ENCODE measurements at places on chromosomes 7 and 10.

DNA sequence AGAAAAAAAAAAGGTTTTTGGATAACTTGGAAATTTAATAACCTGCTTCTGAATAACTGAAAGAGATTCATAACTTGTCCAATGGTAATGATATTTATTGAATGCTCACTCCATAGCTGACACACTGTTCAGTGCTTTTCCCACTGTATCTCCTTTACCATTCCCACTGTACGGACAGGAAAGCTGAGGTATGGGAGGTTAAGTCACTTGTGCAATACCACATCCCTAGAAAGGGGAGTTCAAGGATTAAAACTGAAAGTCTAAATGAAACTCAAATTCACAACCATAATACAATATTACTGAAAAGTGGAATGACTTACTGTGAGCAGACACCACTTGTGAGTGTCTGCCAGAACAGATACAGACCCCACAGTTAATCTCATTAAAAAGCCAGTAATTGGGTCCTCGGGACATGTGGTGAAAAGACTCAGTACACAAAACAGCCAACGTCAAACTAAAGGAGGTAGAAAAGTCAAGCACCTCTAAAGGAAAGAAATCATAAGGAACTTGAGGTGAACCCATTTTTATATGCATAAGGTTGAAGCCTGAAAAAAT is 13.8 kb upstream of the RHOBTB1 start:
- DNase-seq: no peak

DNA sequence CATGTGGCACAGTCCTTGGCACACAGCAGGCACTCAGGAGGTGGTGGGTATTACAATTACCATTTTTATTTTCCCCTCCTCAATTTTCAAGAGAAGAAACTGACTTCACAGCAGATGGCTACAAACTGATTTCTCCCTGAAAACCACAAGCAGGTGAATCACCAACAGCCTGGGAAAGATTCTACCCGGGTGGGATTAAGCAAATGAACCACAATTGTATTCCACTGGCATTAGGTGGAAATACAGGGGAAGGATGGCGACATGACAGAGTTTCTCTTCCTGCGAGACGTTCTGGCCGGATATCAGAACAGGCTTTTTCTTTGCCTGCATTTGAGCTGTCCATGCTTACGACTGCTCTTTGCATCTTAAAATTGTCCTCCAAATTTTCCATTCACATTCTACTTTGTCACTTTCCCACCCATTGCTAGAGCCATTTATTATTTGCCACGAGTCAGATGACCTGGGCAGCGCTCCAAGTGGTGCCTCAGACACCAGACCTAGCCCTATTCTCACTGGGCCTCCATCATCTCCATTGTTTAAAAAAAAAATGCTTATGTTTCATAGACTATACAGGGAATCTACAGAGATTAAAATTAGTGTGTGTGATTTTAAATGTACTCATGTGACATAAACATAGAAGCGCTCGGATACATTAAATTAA is 4.6 kb downstream of the DENND11 start:
- no peak for DNase-seq

GRCh38 chr10:24928163-24928562 is 24.2 kb downstream of the PRTFDC1 start:
- DNase-seq: no peak

- no peak for DNase-seq
Observed at GRCh38 chr10:49739426-49739825, 22.7 kb downstream of the OGDHL start.

- peak; percentile 47 for DNase-seq
Observed at GRCh38 chr10:79137826-79138225, 69.1 kb downstream of the ZMIZ1 start.

DNA sequence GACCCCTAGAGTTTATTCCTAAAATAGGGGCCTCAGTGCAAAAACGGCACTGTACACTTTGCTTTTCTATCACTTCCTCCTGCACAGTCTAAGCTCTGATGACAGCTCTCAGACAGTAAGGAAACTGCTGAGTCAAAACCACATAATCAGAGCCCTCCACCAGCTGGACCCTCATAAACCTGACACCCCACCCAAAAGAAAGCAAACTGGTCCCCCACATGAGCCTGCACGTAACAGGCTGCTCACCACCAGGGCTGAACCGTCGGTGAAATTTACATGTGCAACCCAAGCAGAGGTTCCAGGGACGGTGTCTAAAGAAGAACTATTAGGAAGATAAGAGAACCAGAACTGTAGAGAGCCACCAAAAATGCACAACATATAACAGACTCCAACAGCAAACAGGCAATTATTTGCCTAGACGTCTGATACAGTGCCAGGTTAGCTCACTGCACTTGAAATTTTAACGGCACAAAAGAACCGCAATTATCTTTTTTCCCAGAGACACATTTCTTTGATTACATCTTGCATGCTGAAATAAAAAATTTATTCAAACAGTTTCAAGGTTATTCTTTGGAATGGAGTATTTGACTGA is 19.6 kb downstream of the SGMS1 start:
- no peak for DNase-seq

DNA sequence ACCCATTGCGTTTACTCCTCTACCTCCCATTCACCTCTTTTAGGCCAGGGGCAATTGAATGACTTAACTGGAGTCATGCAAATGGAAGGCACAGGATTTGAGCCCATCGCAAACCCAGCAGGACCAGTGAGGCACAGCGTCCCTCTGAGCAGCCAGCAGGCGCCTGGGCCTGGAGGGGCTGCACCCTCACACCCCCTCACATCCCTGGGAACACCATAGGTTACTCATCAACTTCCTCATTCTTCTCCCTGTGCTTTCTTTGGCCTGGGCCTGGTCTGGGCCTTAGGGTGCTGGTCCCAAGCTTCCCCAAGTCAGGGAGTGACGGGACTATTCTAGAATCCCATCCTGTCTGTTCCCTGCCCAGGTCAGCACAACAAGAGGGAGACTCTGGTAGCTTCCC is 169.4 kb upstream of the EEPD1 start:
- DNase-seq: no peak

- DNase-seq: no peak
Observed at GRCh38 chr10:105855791-105856190, 1214.7 kb downstream of the SORCS3 start.

GRCh38 chr10:113350311-113351040 is 202.4 kb upstream of the HABP2 start:
- no peak for DNase-seq

DNA sequence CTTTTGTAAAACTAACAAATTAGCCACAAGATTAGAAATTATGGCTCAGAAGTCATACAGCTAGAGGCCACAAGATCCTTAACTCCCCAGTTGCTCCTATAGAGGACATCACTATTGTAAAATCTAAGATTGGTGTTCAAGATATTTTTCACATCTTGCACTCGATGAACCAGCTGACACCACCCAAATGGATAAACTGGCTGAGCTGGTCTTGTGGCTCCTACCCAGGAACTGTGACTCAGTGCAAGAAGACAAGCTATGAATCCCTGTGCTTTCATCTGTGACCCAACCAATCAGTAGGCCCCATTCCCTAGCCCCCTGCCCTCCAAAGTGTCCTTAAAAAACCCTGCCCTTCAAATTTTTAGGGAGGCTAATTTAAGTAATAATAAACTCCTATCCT is 27.9 kb upstream of the R3HCC1L start:
- DNase-seq: no peak

GRCh38 chr10:995559-995926 is 7.3 kb downstream of the GTPBP4 start:
- DNase-seq: no peak

DNA sequence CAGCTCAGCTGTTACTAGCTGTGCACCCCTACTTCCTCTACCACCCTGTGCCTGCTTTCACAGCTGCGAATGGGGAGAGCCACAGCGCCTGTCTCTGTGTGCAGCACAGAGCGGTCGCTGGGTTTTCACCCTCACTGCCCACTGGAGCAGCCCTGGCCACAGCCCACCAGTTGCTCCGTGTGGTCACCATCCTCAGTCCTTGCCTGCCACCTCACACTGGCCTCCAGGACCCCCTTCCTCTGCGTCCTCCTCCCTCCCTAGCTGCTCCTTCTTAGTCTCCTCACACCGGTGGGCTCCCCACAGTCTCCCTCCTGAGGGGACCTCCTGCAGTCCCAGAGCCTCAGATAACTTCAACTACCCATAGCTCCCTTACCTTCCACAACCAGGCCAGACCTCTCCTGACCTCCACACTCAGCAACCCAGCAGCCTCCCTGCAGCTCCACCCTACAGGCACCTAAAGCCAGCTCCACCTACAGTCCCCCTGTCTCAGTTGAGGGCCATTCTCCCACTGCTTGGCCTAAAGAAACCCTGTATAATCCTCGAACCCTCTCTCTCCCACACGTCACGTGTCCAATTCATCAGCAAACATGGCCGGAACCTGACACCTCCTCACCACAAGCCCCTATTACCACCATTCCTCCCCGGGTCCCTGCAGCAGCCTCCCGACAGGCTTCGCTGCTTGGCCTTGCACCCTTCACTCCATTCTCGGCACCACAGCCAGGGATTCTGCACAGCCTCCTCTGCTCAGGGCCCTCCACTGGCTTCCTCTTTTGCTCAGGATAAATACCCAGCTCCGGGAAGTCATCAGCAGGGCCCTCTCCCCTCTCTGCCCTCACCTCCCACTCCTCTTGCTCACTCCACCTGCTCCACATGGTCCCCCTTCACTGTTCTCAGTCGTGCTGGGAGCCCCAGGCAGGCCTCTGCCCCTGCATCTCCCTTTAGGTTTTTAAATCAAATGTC is 28.1 kb downstream of the PLAC9 start:
- no peak for DNase-seq

GRCh38 chr7:84043661-84044191 is 150.9 kb downstream of the SEMA3A start:
- no peak for DNase-seq
